ENCODE measurements at places on chromosomes 5 and 9. TPM values are rescaled to one million over a fixed set of nuclear protein-coding genes. Genes with fewer than 3 reads are reported as not detected.

The ARHGEF28 gene
- 52.0 TPM for total RNA-seq

The ALDH1A1 gene
- total RNA-seq, result 899 TPM

The PPP3R2 gene
- total RNA-seq, result not detected

The CYSRT1 gene
- total RNA-seq, result 0.22 TPM

The HTR1A gene
- total RNA-seq, result not detected

The FGF18 gene
- under 0.01 TPM for total RNA-seq

The FBP1 gene
- total RNA-seq, result 0.33 TPM

The KIAA1958 gene
- total RNA-seq, result 0.69 TPM

The IFNK gene
- total RNA-seq, result not detected

The SMIM33 gene
- not detected for total RNA-seq

The GADD45G gene
- 0.09 TPM for total RNA-seq

The OLFM1 gene
- total RNA-seq, result 12.9 TPM

The INVS gene
- 23.3 TPM for total RNA-seq

The SPACA9 gene
- total RNA-seq, result 0.87 TPM

The SLC6A7 gene
- not detected for total RNA-seq

The SERINC5 gene
- 21.0 TPM for total RNA-seq

The CDKN2B-AS1 gene
- total RNA-seq, result 2.2 TPM

The ARHGAP26 gene
- 71.0 TPM for total RNA-seq

The CXCL14 gene
- not detected for total RNA-seq

The SPINK1 gene
- total RNA-seq, result not detected

The APBA1 gene
- 8.2 TPM for total RNA-seq

The DAB2 gene
- 118 TPM for total RNA-seq

The CTSV gene
- 0.26 TPM for total RNA-seq

The BAAT gene
- not detected for total RNA-seq
